Hematopoietic multipotent progenitor cell treated with erythropoietin and hydrocortisone succinate and interleukin-3 and kit ligand, for 17 days (in vitro differentiated cells): ENCODE measurements at places on chromosomes 3 and 15.

GRCh38 chr3:98551754-98552153 lies 20.0 kb downstream of the GPR15 start:
- DNase-seq, result peak; percentile 22

DNA sequence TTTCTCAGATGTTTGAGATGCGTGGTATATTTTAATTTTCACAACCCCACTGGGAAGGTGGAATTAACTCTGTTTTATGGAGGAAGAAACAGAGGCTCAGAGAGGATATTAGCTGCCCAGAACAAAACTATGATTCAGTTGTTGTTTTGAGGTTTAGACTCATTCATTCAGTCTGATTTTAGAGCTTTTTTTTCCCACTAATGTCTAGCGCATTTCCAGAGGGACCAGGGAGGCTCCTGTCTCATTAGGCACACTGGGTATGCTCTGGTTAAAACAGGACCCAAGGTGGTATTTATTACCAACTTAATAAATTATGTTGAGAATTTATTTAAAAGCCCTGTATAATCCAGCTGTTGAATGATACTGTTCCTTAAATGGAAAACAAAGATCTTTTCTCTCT lies 272.0 kb upstream of the RGMA start:
- no peak for DNase-seq

DNA sequence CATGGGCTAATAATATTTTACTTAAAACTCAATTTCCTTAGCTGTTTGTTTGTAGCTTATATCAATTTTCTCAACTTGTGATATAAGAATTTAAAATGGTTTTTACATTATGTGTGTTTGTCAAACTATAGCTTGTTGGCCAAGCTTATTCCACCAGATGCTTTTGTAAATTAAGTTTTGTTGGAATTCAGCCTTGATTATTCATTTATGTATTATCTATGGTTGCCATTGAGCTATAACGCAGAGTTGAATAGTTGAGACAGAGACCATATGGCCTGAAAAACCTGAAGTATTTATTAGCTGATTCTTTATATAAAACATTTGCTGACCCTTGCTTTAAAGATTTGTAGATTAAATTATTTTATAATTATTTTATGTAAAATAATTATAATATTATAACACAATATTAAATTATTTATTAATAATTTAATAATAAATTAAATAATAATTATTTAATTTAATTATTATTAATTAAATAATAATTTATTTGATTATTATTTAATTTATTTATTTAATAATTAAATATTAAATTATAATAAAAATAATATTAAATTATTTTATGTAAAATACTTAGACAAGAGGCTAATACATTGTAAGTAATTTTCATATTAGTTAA lies 779.6 kb upstream of the NECTIN3 start:
- DNase-seq, result no peak

DNA sequence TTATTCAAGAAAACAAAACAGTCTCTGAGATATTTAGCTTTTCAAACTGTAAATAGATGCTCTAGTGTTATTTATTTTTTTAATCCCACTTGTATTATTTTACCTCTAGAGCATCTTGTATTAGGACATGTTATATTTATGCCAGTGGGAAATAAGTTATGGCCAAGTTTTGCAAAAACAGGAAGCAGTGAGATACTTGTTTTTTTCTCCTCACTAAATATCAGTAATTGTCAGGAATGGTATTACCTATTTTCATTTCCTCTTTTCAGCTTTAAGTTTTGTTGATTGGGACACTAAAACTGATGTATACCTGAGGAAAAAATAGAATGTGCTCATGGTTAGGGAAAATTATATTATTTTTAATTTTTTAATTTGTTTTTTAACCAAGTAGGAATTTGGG lies 8.6 kb upstream of the IL20RB start:
- DNase-seq, result no peak
